Hair follicle dermal papilla cell (primary cell): ENCODE measurements at places on chromosomes 11 and 22. TPM values are rescaled to one million over a fixed set of nuclear protein-coding genes. Genes with fewer than 3 reads are reported as not detected.

Gene CDC45
- 0.36 and 1.1 TPM in 2 replicates for total RNA-seq

Gene OR2AG2
- total RNA-seq = 0.12 and 0.16 TPM in 2 replicates

Gene HMBS
- total RNA-seq = 7.3 and 9.7 TPM in 2 replicates

Gene PKDREJ
- under 0.01 TPM in 1 of 2 replicates, not detected in the other for total RNA-seq

Gene PGR
- total RNA-seq = 3.2 and 3.6 TPM in 2 replicates

Gene CYTH4
- not detected in 2 replicates for total RNA-seq

Gene IL17RA
- 13.6 and 15.6 TPM in 2 replicates for total RNA-seq

Gene MS4A15
- not detected in 2 replicates for total RNA-seq

Gene TIMP3
- total RNA-seq = 471 and 701 TPM in 2 replicates

Gene TECTA
- total RNA-seq = 0.32 and 0.97 TPM in 2 replicates

Gene TTC36
- total RNA-seq = 0.24 and 1.3 TPM in 2 replicates

Gene TCN1
- total RNA-seq = not detected in 2 replicates
